ENCODE measurements at places on chromosomes 7 and 10.

GRCh38 chr10:22682237-22683139, 31.9 kb downstream of the PIP4K2A start:
- peak; percentile 37 for DNase-seq

GRCh38 chr10:70164163-70164562, 6.2 kb downstream of the SAR1A start:
- DNase-seq = no peak

GRCh38 chr7:20189852-20190251, 27.3 kb downstream of the MACC1 start:
- no peak for DNase-seq

DNA sequence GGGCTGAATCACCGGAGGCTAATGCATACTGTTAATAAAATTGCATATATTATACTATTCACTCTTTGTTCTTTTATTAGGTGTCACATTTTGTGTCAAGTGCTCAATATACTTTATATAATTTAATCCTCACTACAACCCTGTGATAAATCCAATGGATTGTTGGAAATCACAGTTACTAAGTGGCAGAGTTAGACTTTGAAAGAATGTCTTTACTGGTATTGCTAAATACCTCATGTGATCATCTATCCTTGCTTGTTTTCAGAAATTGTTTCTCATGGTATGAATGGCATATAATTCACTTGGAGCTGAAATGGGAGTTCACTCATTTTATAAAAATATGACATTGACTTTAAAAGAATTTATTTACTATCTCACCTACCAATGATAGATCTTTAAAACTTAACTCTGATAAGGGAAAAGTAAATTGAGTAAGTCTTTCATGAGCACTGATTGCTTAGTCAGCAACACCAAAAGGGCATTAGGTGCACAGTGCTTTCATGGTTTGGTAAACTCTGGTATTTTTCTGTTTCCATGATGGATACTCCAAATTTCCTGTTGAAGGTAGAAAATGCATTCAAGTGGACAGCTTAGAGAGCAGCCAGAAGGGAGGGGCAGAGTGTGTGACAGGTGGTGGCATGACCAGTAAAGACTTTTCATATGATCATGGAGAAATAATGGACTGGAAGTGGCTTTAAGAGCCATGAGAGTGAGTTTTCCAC, 22.6 kb downstream of the ENKUR start:
- DNase-seq = no peak

GRCh38 chr7:69603351-69603750, 5.1 kb downstream of the AUTS2 start:
- no peak for DNase-seq

DNA sequence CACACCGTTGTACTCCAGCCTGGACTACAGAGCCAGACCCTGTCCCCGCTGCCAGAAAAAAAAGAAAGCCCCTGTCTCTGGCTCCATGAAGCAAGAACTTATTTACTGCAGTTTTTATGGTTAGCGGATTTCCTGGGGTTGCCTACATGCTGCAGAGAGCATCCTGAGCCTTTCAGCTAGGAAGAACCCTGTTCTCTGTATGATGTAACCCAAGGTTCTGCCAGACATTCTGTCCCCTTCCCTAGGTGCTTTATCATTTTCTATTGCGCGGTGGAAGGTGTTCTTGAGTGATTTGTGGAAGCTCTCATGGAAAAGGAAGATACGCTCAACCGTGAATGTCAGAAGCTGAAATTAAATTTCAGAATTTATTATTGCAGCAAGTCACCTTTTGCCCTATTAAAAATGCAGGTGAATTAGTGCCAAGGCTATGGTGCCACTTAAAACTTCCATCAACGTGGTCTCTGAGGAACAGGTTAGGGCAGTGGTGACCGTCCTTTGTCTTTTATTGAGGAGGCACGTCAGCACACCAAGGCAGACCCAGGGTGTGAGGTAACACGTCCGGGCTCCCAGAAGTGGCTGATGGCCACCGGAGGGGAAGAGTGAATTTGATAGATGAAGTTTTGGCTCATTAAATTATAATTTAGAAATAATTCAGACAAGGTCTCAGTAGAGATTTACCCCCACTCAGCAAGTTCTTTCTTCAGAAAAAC, 273.1 kb downstream of the PHTF2 start:
- no peak for DNase-seq

DNA sequence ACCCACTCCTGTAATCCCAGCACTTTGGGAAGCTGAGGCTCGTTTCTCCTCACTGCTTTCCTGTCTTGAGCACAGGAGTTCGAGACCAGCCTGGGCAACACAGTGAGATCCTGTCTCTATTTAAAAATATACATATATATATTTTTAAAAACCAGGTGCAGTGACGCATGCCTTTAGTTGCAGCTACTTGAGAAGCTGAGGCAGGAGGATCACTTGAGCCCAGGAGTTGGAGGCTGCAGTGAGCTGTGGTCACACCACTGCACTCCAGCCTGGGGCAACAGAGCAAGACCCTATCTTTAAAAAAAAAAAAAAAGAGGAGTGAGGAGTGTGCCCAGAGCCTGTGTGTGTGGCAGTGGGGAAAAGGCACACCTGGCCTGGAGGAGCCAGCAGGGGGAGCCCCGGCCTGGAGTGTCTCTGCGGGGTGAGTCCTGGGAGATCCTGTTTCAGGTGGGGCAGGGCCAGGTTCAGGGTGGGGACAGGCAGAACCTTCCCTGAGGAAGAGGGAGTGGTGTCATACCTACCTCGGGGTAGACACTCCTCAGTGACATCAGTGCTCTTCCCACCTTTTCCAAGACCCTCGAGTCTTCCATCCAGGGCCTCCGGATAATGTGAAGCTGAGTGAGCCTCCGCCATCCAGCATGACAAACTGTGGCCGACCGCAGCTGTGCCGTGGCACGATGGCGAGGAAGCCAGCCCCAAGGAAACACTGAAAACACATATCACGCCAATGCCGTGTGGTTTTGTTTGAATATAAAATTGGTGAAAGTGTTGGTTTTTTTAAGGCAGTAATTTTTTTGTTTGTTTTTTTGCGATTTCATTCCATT, 9.0 kb upstream of the ARPC1B start:
- DNase-seq = no peak

DNA sequence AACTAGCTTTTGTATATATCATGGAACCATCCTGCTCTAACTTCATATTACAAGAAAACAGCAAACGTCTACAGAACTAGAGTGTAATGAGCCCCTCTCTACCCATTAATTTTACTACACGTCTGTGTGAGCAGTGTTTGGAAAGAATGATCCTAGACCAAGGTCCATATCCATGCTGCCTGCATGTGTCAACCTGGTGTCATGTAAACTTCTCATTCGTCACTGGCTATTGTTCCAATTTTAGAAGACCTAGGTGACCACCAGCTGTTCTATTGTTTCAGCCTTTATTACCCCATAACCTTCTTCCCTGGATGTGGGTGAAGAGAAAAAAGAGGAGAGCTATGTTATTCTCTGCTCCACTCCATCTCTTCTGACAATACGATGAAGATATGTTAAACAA, 77.1 kb downstream of the CREM start:
- DNase-seq = no peak

DNA sequence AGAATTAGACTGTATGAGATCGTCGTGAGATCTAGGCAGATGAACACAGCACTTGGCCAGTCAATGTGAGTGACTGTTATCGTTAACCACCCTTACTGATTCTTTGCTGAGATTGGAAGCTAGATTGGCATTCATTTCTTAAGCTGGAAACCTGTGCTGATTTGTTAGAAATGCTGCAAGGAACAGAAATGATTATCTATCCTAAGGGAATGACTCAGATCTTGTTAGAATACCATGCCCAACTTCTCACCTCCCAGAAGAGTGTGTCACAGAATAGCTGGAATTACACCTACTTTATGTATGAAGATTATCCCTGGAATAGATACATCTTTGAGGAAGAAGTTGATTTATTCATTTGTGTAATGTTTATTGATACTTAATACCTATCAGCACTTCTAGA, 275.2 kb downstream of the AUTS2 start:
- peak; percentile 36 for DNase-seq

- DNase-seq = peak; percentile 76
These were observed 91.2 kb downstream of the KAT6B start for GRCh38 chr10:74917481-74918077.

DNA sequence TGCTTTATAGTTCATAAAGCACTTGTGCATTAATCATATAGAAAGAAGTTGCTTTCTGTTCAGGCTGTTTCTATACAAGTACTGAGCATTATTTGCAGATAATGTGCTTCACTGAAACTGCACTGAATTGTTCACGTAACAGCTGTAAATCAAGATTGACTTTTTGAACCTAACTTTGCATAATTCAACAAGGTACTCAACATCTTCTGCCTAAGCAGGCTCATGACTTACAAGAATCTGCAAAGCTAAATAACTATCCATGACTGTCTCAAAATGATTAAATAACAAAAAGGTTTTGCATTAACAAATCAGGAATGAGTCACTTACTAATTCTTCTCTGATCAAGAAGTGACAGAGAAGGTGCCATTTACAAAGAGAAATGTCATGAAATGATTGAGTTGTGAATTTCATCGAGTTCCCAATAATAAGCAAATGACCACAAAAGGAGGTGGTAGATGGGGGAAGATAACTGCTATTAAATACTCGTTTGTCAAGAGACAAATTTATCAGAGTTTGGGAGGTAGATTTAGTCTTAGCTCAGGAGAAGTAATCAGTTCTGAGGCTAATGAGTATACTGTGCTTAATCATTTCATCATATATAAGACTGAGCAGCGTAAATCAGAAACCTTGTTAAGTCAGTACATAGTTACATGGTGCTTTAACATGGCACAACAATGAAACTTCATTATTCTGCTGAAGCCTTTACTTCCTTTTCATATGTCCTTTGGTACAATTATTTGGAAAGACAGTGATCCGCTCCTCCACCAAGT, 161.3 kb upstream of the LRRN3 start:
- DNase-seq = no peak

- DNase-seq = no peak
These were observed 27.1 kb downstream of the TNRC18 start for GRCh38 chr7:5396542-5396941.

DNA sequence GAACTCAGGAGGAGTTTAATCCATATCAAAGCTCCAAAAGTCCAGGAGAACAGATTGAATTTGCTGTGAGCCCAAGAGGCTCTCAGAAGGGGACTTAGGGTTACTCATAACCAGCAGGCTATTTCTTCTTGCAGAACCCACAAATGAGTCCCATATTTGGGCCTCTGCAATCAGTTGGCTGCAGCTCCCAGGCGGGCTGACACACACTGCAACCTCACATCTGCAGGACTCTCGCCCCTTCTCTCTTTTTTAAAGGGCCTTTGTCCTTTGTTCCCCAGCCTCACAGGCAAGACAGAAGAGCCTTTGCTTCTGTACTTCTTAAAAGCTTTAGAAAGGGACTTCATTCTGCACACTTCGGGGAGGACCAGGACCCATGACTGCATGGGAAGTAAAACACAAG, 26.7 kb downstream of the CREB3L2 start:
- DNase-seq = peak; percentile 77

- no peak for DNase-seq
These were observed 1.7 kb upstream of the TMEM248 start for GRCh38 chr7:66919304-66919703.

DNA sequence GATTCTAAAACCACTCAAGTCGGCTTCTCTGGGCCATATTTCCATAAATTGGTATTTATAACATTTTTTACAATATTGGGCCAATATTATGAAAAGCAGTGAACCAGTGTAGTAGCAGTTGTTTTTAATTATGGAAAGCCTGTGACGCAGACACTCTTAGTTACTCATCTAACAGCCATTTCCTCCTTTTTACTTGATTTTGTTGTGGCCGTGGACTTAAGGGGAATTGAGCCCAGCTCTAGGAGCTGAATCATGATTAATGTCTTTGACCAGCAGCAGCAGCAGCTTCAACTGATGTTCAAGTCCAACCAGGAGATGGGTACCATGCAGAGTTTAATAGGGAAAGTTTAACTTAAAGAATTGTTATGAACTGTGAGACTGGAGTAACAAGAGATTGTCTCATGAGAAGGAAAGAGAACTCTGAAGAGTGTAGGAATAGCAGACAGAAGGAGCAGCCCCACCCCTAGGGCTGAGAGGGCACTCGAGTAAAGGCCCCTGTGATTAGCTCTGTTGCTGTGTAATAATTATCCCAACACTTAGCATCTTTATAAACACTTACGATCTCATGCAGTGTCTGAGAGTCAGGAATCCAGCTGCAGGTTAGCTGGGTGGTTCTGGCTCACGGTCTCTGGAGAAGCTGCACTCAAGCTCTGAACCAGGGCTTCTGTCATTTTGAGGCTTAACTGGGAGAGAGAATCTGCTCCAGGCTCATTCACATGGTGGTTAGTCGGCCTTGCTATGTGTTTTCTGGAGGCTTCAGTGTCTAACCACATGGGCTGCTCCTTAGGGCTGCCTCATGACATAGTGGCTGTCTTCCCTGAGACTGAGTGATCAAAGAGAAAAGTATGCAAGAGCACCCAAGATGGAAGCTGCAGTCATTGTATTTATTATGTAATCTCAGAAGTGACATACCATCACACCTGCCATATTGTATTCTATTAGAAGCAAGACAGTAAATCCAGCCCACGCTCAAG, 4.6 kb downstream of the LANCL2 start:
- peak; percentile 98 for DNase-seq

DNA sequence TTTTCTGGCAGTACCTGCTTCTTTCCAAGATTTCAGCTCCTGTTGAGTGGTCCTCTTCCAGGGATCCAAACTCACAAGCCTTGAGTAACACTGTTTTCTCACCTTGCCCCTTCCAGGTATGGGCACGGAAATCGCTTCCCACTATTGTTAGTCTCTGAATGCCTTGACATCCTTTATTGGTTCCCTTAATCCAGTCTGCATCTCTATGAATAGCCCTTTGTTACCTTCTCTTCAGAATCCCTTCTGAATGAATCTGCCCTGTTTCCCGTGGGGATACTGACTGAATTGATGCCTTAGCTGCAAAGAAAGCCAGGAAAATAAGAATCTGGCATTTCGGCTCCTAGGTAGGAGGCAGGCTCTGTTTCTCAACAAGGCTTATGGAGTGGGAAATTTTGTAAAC, 467.7 kb downstream of the PLXNA4 start:
- DNase-seq = no peak

GRCh38 chr7:39557911-39558310, 8.3 kb upstream of the YAE1 start:
- no peak for DNase-seq

DNA sequence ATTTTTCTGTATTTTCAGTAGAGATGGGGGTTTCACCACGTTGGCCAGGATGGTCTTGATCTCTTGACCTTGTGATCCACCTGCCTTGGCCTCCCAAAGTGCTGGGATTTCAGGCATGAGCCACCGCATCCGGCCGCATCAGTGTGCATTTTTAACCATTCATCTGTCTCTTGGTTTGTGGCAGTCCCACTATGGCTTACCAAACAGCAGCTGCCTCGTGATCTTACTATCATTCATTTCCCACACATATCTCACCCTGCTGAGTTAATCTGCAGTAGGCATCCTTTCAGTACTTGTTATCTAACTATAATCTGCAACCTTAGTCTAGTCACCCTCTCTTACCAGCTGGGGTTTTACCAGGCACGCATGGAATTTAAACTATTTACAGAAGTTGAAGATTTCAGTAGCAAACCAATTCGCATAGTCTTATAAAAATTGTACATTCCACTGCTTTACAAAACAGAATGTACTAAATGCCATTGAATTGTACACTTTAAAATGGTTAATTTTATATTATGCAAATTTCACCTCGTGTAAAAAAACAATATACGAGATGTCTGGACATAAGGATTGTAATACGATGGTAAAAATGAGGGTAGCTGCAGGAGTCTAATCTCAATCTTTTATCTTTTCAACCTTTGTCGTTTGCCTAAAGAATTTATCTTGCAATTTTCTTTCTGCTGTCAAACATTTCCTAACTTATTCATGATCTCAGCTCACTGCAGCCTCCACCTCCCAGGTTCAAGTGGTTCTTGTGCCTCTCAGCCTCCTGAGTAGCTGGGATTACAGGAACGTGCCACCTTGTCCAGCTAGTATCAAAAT, 4.6 kb upstream of the TBC1D12 start:
- peak; percentile 43 for DNase-seq
